ENCODE measurements at places on chromosomes 6 and 20.

GRCh38 chr6:154487367-154488247 is 22.9 kb downstream of the CNKSR3 start:
- DNase-seq = no peak

- no peak for DNase-seq
These were observed 108.9 kb upstream of the DST start for GRCh38 chr6:56751604-56752003.

DNA sequence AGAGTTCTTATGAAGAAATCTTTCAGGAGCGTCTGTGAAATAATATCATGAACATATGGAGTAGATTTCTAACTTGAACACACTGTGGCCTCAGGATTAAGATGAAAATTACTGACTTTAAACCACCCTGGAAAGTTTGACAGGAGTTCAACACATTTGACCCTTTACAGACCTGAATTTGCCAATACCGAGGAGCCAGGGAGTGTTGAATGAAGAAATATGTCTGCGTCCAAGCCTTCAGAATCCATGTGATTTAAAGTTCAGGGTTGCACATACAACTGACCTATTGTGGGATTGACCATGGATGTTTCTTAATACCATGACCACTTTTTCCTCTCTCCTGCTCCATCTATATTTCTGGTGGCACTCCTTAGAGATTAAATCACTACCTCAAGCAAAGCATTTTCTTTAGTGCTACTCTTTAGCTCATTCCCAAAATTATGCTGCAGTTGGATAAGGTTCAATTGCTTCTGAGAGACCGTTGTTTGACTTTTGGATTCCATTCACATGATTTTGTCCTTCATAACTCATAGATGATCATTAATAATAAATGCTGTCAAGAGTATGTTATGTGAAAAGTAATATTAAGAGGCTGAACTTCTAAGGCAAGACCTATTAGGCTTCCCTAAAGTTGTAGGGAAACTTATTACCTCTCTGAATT is 57.4 kb downstream of the PRL start:
- DNase-seq = no peak

GRCh38 chr6:2542858-2543218 is 207.9 kb downstream of the MYLK4 start:
- no peak for DNase-seq

DNA sequence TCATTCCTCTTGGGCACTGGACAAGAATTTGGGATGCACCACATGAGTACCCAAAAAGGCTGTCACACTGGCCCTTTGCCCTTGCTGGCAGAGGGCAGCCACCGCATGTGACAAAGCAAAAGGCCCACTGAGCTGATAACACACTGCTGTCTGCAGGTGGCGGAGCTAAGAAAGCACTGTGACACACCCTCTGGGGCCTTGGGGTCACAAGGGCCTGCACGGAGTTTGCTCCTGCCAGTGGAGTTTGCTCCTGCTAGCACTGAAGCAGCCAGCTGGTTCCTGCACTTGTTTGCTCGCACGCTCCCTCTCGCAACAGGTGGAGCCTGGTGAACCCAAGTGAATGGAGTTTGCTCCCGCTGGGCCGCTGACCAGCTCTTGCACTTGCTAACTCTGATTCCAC is 132.6 kb downstream of the LCA5 start:
- no peak for DNase-seq

DNA sequence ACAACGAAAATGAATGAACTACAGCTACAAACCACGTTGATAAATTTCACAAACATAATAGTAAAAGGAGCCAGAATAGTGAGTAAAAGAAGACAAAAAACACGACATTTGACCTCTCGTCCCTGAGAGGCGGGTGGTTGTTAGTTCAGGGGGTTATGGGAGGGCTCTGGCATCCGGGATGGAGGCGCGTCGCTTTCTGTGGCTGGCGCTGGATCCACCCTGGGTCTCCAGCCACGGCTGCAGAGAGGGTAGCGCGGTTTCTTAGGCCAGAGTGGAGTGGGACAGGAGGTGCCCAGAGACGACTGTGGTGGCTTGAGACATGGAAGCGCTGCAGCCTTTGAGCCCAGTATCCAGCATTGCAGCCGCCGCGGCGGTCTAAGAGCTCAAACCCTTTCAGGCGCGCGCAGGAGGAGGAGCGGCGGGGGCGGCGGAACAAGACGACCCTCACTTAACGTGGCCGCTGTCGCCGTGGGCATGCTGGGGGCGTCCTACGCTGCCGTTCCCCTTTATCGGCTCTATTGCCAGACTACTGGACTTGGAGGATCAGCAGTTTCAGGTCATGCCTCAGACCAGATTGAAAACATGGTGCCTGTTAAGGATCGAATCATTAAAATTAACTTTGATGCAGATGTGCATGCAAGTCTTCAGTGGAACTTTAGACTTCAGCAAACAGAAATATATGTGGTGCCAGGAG is 3.7 kb upstream of the ZSCAN23 start:
- DNase-seq = no peak

GRCh38 chr6:11774426-11774825 is 4.2 kb downstream of the ADTRP start:
- DNase-seq = no peak

- no peak for DNase-seq
These were observed 90.0 kb upstream of the TNFAIP3 start for GRCh38 chr6:137776786-137777686.

DNA sequence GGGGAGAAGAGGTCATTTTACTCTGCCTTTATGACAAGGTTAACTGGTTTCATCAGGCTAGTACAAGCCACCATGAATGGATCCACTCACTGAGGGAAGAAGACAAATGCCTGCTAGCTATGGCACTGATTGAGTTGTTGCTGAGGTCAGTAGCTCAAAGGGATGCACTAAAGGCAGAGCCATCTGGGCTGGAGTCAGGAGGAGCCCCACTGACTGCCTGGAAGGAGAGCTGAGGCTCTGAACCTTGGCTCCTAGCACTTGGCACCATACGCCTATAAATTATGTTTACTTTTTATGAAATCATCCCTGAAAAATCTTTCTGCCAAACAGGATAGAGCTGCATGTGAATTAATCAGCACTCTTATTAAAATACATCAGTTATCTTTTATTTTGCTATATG is 104.6 kb downstream of the DTD1 start:
- DNase-seq = no peak

DNA sequence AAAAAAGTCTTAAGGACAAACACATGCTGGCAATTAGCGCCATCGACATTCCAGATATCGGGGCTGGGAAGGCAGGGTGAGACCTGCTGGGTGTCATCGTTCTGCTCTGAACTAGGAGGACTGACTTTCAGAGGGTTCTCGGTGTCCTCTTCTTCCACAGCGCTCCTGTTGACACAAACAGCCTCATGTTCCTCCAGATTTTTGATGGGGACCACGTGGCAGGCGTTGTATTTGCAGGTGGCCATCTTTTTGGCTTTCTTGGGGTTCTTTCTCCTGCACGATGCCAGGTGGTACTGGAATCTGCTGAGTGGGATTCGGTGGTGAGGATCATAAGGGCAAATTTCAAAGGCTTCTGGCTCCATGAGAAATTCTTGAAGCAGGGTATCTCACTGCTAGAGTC is 469 bp downstream of the GTSF1L start:
- DNase-seq = no peak

DNA sequence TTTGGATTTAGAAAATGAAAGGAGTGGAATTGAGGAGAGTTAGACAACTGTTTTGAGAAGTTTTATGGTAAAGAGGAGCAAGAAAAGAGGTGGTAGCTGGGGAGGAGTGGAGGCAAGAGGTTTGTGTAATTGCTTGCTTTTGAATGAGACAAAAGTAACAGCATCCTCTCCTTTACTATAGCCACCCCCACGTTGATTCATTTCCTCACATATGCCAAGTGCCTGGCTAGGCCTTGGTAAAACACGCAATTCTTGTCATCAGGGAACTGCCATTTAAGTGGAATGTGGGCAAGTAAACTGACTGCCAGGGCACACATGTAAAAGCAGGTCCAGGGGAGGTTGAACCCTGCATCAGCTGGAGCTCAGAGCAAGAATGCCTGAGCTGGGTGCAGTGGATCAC is 4.1 kb downstream of the MTRES1 start:
- no peak for DNase-seq

DNA sequence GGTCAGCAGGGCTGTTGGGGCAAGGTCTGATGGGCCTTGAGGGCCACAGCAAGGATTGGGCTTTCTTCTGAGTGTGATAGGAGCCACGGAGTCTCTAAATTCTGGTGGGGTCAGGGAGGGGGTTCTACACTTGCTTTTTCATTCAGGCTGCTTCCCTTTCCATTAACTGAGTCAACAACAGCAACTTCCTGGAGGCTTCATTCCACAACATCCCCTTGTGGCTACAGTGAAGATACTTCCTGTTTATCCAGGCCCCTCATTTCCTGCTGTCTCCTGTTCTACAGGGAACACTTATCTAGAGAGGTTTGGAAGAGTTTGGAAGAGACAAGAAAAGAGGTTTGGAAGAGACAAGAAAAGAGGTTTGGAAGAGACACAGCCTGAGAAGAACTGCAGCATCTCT is 144.8 kb upstream of the ENPP5 start:
- no peak for DNase-seq

DNA sequence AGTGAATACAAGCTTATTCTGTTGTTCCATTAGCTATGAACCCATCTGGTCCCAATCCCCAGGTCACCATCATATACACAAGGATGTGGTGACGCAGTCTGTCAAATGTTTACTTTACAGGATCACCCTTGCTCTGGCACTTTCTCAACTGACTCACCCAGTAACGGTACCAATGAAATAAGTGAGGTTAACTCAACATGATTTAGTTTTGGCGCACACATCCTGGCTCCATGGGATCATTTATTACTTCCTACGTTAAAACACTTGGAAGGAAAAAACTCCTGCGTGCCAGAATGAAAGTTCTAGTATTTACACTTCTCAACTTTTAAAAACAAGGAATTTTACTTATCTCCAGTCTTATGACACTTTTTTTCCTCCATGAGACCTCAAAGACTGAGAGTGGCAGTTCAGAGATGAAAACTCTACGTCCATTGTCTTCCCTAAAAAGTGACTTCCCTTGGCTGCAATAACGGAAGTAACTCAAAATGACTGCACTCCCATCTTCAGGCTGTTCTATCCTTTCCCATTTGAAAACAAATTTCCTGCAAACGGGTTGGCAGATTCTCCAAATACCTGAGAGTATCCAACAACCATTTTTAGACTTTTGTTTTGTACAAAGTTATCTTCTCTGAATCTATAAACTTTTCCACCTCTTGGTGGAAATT is 15.9 kb downstream of the AGPAT4 start:
- no peak for DNase-seq

GRCh38 chr20:61718361-61719005 is 347.2 kb downstream of the TAF4 start:
- no peak for DNase-seq

DNA sequence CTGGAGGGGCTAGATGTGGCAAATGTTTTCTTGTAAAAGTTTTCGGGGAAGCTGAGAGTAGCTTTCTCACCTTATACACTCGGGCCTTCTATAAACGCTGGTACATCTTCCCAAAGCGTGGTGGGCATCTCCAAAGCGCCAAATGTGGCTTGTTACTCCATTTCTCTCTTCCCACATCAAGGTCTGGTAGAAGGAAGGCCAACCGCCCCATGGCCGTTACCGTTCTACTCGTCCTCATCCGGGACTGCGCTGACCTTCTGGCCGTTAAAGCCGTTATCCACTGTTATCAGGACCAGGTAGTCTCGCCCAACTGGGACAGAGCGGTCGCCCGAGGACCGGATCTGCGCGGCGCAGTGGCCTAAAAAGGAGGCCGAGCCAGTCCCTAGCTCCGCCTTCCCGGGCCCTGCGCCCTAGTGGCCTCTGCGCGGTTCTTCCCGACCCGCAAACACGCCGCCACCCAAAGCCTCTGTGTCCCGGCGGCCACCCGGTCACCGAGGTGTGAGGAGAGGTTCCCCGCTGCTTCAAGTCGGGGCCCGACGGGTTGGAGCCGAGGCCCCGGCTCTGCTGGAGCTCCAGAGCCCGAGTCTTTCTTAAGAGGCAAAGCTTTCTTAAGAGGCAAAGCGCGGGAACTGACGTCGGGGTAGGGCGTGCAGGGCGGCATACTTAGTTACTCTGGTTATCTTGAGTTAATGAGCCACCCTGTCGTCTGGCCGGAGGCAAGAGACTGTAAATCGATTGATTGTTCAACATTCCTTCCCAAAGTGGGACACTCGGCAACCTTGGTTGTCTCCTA is 90.5 kb downstream of the GPX5 start:
- no peak for DNase-seq
